ENCODE measurements at places on chromosomes 6 and 20.

GRCh38 chr20:64025101-64025825, 10.7 kb upstream of the C20orf204 start:
- no peak for DNase-seq

GRCh38 chr20:34420146-34420545, 57.1 kb downstream of the ITCH start:
- no peak for DNase-seq

DNA sequence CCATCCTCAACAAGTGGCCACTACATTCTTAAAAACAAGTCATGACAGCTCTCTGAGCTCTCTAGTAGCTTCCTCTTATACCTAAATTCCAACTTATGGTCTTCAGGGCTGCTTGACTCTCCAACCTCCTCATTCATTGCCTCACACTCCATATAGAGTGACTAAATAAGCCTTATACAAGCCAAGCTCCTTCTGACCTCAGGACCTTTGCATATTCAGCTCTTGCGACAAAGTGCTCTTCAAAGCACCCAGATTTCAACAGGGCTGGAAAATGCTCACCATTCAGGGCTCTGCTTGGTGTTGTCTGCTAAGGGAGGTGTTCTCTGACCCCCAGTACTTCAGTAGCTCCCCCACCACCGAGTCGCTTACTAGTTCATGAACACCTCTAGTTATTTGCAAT, 3.7 kb downstream of the TREML2 start:
- no peak for DNase-seq

DNA sequence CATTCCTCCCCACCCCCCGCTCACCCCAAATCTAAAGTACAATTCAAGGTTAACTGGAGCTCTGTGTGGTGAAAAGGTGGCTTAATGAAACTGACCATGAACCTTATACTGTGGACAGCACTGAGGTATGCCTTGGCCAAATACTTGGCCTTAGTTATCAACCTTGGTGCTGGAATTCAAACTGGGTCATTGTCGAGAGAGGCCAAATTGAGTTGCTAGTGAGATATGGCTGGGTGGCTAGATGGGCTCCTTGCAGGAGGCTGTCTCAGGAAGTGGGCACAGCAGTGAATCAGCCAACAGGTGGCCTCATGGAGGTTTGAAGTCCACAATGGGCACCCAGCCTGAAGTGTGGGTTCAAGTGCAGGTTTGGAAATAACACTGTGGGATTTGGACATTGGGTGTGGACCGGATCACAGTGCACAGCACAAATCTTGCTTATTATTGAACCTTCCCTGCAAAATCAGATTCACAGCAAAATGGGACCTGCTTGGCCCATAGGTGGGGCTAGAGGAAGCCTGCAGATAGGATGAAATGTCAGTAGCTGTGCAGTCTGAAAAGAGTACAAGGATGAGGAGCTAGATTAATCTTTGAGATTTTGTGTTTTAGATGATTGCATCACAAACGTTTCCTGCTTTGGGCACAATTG, 5.6 kb upstream of the BTBD3 start:
- no peak for DNase-seq

- DNase-seq: no peak
Observed at GRCh38 chr6:52549428-52549827, 27.4 kb downstream of the TRAM2 start.

DNA sequence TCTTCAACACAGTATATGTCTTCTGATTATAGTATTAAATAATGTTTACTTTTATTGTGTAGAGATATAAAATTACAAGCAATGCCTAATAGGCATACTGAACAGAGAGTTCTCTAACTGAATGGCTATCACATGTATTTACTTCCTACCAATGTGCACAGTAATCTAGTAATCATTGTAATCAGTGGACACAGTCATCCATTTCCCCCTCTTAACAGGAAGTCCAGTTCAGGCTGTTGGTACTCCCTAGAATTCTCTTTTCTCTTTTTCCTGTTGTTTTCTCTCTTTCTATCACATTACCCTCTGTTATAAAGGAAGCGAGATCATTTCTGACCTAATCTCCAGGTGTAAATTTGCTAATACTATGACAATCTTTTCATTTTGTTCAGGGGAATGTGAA, 172.5 kb downstream of the HTR1B start:
- DNase-seq: no peak

- no peak for DNase-seq
Observed at GRCh38 chr6:7732228-7732627, 6.3 kb downstream of the BMP6 start.

DNA sequence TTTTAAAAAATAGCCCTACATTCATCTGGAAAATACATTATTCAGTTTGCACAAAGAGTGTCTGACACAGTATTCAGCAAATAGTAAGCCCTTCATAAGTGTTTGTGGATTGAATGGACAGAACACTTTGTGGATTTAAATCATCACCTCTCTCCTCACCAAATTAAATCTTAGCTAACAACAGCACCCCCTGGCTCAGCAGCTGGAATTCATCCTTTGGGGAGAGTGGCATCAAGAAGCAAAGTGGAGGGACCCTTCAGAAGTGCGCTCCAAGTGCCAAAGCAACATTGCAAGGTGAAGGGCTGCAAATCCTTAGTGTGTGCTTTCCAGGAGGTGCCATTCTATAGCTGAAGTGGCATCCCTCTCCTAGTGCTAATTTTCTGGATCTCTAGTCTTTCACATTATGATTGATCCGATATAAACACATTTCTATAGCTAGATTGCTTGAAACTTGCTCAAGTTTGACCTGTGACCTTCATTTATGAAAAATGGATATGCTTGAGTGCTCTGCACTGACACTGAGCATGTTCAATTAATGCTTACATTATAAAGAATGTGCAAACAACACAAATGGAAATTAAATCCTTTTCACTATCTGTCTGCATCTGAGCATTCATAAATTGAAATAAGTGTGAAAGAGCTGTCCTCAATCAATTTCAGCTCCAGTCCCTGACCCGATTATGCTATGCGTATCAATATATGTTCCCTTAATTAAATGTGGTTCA, 891.7 kb downstream of the C6orf118 start:
- no peak for DNase-seq

- DNase-seq: no peak
Observed at GRCh38 chr6:128600397-128600951, 80.1 kb upstream of the PTPRK start.

DNA sequence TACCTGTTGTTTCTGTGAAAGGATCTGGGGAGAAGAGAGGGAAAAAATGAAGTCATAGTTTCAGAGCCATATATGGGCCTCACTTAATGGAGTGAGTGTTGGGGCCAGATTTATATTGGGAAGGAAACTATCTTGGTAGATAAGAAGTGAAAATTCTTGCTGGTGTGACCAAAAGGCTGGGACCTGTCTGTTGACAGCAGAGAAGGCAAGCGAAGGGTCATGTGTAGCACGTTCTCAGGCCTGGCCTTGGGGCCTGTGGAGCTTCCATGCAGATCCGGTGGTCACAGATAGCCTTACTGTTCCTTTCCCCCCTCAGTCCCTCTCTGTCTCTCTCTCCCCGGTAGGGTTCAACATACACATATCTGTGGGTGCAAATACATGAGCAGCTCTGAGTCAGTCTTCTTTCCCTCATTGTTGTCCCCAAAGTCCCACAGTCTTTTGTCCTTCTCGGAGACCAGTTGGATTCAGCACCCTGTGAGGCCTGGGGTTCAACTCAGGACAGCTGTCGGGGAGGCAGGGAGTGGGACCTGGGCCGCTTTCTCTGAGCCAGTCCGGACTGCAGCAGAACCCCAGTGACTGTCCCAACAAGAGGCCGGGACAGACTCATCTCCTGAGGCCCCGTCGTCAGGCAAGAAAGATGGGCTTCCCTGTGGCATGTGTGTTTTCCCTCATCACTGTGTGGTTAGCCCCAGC, 34.6 kb downstream of the PPP1R14C start:
- DNase-seq: no peak

DNA sequence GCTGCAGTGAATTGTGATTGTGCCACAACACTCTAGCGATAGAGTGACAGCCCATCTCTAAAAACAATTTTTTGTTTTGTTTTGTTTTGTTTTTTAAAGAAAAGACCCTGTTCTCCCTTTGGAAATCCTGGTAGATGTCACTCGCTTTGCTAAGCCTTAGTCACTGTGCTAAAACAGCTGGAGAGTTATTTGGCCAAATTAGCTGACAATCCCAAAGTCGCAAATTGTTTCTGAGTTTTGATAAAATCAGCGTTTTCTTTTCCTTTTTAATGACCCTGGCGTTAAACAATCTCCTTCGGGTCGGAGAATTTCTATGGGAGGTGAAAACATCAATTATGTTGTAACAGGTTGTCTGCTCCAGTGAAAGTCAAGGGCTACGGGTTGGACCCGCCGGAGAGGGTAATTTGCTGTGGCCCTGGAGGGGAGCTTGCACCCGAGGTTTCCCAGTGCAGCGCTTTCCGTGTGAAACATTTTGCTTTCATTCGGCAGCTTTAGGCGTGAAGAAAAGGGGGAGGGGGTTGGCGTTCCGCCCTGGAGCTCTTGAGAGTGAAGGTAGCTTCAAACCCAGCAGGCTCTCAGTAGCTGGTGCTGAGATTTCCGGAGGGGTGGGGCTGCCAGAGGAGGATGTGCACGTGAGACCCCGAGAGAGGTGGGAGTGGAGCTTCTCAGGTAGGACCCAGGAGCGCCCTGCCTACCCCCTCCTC, 296.6 kb downstream of the PHACTR1 start:
- no peak for DNase-seq
